ENCODE measurements at places on chromosomes 2 and 18. TPM values are rescaled to one million over a fixed set of nuclear protein-coding genes. Genes with fewer than 3 reads are reported as not detected.

GRCh38 chr2:232485757-232486557 is 1.7 kb downstream of the ECEL1 start:
- DNase-seq, result no peak
- H3K4me1 ChIP-seq, result no peaks in the 10 kb centered on the region
- no peaks in the 10 kb centered on the region for H3K36me3 ChIP-seq
- H3K27ac ChIP-seq, result no peak overlapping the region
- peaks cover 96% of the 10 kb centered on the region for H3K27me3 ChIP-seq

The UGT1A10 gene
- total RNA-seq, result 0.09 TPM

The MROH2A gene
- total RNA-seq, result 0.71 TPM

The LRATD1 gene
- 2.1 TPM for total RNA-seq

DNA sequence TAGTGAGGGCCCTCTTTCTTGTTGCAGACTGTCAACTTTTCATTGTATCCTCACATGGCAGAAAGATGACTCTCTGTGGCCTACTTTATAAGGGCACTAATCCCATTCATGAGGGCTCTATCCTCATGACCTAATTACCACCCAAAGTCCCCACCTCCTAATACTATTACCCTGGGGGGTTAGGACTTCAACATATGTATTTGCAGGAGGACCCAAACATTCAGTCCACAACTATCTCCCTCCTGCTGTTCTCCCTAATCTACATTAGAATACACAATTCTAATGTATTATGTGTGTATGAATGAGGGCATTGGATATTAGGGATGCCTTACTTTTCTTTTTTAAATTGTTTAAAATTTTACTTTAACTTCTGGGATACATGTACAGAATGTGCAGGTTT is 246.0 kb upstream of the TANK start:
- no peaks in the 10 kb centered on the region for H3K4me1 ChIP-seq
- no peak for DNase-seq
- no peaks in the 10 kb centered on the region for H3K36me3 ChIP-seq
- H3K4me3 ChIP-seq, result no peak overlapping the region
- H3K27me3 ChIP-seq, result no peaks in the 10 kb centered on the region

- H3K4me3 ChIP-seq, result no peak overlapping the region
- no peaks in the 10 kb centered on the region for H3K36me3 ChIP-seq
- no peak for DNase-seq
- H3K4me1 ChIP-seq, result peaks cover 20% of the 10 kb centered on the region
Observed at GRCh38 chr2:227461811-227462461, 10.0 kb upstream of the AGFG1 start.

- peaks cover 3% of the 10 kb centered on the region for H3K4me1 ChIP-seq
- no peak for DNase-seq
- H3K27ac ChIP-seq, result no peak overlapping the region
- H3K36me3 ChIP-seq, result no peaks in the 10 kb centered on the region
- H3K27me3 ChIP-seq, result no peaks in the 10 kb centered on the region
Observed at GRCh38 chr2:217167531-217167930, 307.7 kb upstream of the TNP1 start.

- no peak overlapping the region for H3K4me3 ChIP-seq
- no peaks in the 10 kb centered on the region for H3K27me3 ChIP-seq
- no peak for DNase-seq
- no peaks in the 10 kb centered on the region for H3K36me3 ChIP-seq
- H3K4me1 ChIP-seq, result peaks cover 24% of the 10 kb centered on the region
Observed at GRCh38 chr2:196274387-196274809, 103.0 kb upstream of the STK17B start.
